Fibroblast of skin of back (primary cell): ENCODE measurements at places on chromosomes 5 and 9.

- peak; percentile 81 for DNase-seq
Measured at GRCh38 chr9:21770871-21771560, 31.4 kb upstream of the MTAP start.

DNA sequence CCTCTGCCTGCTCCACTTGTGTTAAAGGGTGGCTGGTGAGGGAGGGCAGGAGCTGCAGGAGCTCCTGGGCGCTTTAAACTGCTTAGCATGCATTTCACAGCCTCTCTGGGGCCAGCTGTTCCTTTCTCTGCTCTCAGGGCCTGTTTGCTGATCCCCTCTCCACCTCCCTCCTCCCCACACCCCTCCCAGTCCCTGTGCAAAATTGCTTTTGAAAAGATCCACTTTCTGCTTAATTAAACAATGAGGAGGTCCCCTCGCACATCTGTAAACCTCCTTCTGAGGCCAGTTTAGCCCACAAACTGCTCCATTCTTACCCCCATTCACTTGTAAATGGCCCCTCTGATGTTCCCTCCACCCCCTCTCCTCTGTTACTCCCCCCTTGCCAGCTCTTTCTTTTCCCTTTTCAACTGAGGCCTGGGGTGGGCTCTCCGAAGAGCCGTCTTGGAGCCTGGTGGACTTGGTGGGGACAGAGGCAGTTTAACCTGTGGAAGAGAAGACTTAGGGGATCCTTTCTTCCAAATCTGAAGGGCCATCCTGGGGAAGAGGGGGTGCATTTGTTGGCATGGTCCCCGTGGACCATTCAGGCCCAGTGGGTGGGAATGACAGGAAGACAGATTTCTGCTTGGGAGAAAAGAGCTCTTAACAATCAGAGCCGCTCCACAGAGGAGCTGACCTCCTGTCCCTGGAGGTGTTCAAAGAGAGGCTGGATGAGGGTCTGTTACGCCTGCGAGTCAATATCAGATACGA, 12.0 kb downstream of the URM1 start:
- DNase-seq, result no peak

- peak; percentile 6 for DNase-seq
Measured at GRCh38 chr5:159403906-159404681, 73.8 kb upstream of the IL12B start.

DNA sequence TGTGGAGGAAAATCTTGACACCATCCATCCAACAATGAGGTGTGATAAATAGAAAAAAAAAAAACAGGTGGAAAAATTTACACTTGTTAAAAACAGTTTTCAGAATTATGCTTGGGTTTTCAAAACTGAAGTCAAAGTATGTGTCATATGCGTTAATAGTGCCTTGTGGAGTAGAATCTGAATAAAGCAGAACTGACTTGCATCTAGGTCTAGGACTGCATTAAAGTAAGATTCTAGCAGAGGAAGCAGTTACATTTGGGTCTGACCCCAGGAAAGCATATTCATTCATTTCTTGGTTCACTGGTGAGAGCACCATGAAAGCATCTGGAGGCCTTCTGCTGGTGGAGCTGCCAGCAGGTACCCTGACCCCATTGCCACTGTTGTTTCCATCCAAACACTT, 89.0 kb downstream of the MARCHF3 start:
- DNase-seq, result no peak

DNA sequence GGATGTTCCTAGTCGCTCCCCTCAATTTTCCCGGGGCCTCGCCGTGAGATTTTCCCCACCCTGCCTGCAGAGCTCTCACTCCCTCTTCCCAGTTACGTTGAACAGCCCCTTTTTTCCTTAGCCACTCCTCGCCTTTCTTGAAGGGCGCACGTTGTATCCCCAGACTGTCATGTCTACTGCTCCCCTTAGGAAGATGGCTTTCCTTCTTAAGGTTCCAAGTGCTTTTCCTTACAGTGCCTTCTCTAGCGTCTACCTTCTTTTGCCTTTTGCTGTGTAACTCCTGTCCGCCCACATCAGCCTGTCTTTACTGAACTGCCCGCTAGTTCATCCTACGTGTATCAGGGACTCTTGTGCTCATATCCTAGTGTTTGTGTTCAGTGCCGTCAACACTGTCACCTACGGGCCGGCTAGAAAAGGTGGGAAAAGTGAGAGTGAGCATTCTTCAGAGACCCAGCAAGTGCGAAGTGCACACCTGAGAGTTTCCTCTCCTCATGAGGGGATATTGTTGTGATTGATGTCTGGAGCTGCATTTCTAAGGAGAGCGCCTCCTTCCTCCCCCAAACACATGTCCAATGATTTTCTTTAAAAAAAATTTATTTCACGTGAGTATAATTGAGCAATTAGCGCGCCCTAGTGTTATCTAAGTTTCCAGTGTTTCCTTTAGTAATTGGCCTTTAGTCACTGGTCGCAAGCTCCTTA, 764 bp downstream of the CAMLG start:
- peak; percentile 42 for DNase-seq

DNA sequence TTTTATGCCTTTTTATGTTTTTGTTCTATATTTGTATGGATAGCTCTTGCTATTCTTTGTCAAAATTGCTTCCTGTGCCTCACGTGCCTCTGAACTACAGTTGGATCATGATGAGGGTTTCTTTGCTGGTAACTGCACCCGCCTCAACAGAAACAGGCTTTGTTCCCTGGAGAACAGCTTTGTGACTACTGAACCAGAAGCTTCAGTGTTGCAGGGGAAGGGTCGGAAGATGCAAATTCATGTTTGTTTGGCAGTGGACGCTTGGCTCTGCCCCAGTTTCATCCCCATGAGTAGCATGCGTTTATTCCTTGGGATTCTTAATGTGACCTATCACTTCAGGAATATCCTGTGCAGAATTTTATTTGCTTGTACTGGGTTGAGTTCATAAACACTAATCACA, 959.1 kb upstream of the WWC1 start:
- DNase-seq, result no peak

DNA sequence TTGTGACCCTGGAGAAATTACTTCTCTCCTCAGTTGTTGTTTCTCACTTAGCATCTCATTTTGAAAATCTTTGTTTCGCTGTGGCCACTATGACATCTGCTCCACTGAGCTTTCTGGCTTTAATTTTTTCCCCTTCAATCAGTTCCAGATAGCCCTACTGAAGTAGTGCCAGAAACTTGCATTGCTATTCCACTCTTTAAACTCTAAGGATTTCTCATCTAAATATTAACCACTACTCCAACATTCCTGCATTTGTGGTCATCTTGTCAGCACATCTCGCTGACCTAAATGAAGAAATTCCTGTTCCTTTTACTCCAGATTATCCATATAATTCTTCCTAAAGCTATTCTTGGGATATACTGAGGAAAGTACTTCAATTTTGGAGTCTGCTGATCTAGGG, 15.3 kb upstream of the NOL6 start:
- peak; percentile 71 for DNase-seq

DNA sequence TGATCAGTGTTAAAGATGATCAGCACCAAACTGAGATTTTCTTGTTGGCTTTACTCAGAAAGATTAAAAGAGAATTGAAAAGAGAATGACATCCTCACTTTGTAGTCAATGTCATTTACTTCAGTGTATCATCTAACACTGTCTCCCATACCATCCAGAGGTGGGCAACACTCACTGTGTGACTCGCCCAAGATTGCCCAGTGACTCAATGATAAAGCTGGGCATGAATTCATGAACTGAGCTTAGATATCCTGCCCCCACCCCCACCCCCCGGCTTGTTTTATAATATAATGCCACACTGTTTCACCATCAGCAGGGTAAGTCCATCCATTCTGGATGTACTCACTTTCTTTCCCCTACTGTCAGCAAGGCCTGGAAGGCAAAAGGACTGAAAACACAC, 242.2 kb downstream of the FAM114A2 start:
- no peak for DNase-seq

GRCh38 chr5:112784726-112785125, 47.0 kb downstream of the APC start:
- DNase-seq, result no peak

GRCh38 chr5:32574540-32575175, 10.7 kb upstream of the SUB1 start:
- DNase-seq, result peak; percentile 34

- peak; percentile 30 for DNase-seq
Measured at GRCh38 chr9:36189976-36190375, 745 bp upstream of the CLTA start.

DNA sequence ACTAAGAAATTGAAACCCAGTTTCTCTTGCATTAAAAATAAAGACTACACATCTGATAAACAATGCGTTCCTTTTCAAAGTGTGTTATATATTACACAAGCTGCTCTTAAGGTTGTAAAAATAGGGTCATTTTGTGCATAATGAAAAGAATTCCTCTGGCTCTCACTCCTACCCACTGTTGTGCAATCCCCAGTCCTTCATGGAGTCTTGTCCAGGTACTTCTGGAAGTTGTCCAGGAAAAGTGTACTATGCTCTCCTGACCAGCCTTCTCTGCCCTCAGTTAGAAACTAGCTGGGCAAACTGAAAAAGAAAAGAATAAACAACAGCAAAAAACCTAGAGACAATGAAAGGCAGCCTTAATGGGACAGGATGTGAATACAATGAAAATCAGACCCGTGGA, 345.5 kb upstream of the PAPPA start:
- DNase-seq, result no peak

DNA sequence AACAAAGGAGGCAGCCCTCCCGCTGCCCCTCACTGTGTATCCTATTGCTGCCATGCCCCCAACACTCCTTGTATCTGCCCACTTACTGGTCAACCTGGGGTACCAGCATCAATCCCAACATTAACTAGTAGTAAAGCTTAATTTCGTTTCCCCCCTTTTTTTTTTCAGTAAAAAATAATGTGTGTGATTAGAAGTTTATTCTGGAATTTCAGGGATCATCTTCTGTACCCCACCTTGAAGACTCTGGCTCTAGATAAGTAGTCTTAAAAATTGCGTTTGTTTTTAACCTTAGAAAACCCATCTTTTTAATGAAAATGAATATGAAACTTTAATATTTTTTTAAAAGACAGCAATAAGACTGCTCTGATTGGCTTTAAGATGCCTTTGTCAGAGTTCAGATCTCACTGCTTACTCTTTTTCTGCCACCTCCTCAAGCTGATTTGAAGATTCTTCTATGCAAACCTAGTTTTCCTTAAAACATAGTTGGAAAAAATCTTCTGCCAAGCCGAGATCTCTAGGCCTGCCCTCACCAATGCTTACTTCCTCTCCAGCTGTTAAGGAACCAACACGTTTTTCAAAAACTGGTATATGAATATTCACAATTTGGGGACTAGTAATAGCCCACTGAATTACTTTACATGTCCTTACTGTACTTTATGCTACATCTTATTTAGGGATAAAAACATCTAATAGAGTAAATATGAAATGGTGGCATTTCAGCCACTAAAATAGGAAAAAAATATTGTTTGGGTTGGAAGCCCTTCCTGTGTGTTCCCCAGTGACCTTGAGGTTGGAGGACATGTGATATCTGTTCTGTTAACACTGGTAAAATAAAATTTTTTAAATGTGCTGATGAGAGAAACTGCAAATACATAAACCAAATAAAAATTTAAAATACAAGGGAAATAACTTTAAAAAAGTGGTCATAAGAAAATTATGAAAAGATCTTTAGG, 4.0 kb upstream of the RHOBTB3 start:
- no peak for DNase-seq

GRCh38 chr5:137994556-137994955, 38.3 kb downstream of the FAM13B start:
- DNase-seq, result no peak

DNA sequence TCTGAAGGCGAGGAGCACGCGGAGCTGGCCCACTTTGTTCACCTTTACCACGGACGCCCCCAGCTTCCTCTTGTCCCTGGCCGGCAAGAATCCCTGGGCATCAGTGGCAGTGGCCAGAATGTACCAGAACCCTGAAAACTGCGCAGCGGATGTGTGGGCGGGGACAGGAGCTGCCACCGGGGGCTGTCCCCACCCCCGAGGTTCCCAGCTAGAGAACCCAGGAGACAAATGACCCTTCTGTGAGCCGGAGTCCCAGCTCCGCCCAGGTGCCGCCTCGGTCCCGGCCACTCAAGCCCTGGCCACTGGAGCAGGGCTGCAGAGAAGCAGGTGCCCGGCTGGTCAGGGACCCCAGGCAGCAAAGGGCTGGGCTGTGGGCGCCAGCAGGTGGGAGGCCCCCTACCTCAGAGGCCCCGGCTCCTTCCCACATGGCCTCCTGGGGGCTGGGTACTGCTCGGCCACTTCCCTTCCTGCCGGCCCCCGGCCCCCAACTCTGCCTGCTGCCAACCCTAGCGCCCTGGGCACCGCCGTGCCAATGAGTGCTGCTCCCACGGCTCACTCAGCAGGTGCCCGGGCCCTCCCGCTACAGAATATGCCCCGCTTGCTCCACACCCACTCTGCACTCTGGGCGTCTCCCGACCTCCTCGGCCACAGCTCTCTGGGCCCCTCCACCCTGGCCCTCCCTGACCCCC, 713 bp downstream of the LCN10 start:
- DNase-seq, result no peak

DNA sequence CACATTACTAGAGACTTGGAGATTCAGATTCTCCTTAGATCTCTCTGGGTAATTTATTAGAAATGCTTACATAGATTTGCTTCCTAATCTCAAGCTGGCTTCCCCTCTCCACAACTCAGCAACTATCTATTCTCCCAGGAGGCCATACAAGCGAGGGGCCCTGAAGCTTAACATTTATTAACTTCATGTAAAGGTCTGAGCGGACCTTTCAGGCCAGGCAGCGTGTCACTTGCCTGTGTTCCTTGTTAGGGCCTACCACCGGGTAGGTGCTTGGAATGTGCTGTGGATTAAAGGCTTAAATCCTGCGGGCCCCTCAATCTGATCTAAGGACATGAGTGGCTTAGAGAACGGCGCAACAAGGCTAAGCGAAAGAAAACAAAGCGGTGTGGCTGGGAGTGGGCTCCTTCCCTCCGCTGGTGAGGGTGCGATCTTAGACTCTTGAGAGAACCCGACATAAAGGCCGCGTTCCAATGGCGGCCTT, 712 bp upstream of the HSPA4 start:
- no peak for DNase-seq

- no peak for DNase-seq
Measured at GRCh38 chr5:168353216-168353957, 61.9 kb downstream of the WWC1 start.

- no peak for DNase-seq
Measured at GRCh38 chr5:164346785-164347630, 841.6 kb downstream of the MAT2B start.

- no peak for DNase-seq
Measured at GRCh38 chr9:125707472-125707804, 430 bp upstream of the MAPKAP1 start.

DNA sequence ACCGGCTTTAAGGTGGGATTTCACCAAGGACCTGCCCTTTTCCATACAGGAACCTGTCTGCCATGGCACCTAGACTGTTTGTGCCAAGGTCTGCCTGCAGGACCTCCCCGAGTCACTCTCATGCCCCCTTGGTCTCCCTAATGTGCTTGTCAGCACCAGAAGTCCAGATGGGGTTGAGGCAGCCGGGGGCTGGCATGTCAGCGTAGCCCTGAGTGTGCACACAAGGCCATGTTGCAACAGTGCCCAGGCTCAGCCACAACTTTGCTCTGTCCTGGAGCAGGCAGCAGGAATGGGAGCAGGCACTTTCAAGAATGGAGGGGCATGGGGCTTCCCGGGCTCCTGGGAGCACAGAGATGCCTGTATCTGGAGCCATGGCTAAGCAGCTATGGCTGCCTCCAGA, 621.5 kb downstream of the CDH9 start:
- no peak for DNase-seq
